ENCODE measurements at places on chromosomes 6 and 20. TPM values are rescaled to one million over a fixed set of nuclear protein-coding genes. Genes with fewer than 3 reads are reported as not detected.

The FAM83B gene
- not detected for total RNA-seq

The MPC1 gene
- total RNA-seq, result 29.8 TPM

DNA sequence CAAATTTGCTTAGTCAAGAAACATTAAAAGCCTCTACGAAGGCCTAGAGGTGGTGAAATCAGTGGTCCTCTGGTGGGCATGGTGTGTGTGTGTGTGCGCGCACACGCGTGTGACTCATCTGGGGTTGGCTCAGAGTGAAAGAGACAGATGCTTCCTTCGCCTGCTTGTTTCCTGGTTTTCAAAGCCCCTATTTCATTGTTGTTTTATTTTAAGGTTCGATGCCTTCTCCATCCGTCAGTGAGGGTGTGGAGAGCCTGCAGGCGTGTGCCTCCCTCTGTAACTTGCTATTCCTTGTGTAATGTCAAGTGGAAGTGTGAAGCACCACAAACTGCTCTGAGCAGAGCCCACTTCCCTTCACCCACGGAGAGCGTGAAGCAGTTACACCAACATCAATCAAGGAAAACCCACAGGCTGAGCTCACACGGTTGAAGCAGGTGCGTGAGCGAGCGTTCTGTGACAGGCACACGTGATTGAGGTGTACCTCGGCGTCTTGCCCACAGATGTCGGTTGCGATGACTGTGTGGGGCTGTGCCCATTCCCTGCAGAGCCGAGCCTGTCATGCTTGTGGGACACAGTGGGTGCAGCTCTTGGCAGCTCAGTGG is 233.9 kb downstream of the PRL start:
- no peaks in the 10 kb centered on the region for H3K4me1 ChIP-seq
- peak overlapping the region; percentile 17 for H3K27ac ChIP-seq
- no peaks in the 10 kb centered on the region for H3K27me3 ChIP-seq
- no peak overlapping the region for H3K4me3 ChIP-seq
- no peaks in the 10 kb centered on the region for H3K36me3 ChIP-seq

DNA sequence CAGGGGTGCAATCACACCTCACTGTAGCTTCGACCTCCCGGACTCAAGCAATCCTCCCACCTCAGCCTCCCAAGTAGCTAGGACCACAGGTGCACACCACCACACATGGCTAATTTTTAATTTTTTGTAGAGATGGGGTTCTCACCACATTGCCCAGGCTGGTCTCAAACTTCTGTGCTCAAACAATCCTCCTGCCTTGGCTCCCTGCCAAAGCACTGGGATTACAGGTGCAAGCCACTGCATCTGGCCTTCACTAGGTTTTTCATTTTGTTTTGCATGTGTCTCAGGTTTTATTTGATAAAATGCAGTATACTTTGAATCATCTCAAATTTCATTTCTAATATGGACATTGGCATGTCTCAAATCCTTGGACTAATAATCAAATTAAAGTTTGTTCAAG is 98.7 kb downstream of the SLC16A10 start:
- no peak overlapping the region for H3K4me3 ChIP-seq
- no peak overlapping the region for H3K27ac ChIP-seq
- no peak for DNase-seq
- no peaks in the 10 kb centered on the region for H3K27me3 ChIP-seq
- no peaks in the 10 kb centered on the region for H3K4me1 ChIP-seq
- H3K36me3 ChIP-seq, result no peaks in the 10 kb centered on the region

DNA sequence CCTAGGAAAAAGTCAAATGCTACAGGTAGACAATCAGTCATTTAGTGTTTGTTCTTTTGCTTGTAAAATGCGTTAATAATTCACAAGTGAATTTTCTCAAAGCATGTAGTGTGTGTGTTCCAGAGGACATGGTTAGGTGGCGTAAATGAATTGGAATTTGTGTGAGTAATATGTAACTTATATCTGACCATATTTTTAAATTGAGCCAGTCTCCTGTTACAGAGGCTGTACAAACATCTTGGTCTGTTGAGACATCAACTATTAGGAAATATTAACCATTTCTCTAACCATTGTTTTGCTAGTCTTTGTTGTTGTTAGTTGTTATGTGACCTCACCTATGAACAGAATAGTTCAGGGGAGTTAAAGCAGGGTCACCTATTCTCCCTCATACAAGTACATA is 22.7 kb downstream of the MCM8 start:
- H3K27me3 ChIP-seq, result no peaks in the 10 kb centered on the region
- no peak overlapping the region for H3K4me3 ChIP-seq
- H3K4me1 ChIP-seq, result no peaks in the 10 kb centered on the region
- no peak for DNase-seq

DNA sequence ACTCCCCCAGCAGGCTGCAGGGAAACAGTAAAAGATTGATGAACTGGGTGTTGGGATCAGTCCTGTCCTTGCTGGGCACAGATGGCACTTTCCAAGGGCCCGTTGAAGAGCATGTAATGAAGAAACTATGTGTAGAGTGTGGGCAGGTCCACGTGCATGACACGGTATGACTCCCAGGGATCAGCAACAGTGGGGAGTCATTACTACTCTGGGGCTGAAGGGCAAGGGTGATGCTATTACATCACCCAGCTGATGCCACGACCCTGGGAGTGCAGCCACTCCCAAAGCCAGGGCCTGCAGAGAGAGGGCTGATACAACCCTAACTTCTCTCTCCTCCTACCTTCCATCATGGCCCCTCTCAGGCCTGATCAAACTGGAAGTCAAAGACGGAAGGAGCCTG is 20.1 kb downstream of the KCNK17 start:
- peaks cover 25% of the 10 kb centered on the region for H3K4me1 ChIP-seq
- no peak overlapping the region for H3K27ac ChIP-seq
- no peak overlapping the region for H3K4me3 ChIP-seq
- no peaks in the 10 kb centered on the region for H3K27me3 ChIP-seq

DNA sequence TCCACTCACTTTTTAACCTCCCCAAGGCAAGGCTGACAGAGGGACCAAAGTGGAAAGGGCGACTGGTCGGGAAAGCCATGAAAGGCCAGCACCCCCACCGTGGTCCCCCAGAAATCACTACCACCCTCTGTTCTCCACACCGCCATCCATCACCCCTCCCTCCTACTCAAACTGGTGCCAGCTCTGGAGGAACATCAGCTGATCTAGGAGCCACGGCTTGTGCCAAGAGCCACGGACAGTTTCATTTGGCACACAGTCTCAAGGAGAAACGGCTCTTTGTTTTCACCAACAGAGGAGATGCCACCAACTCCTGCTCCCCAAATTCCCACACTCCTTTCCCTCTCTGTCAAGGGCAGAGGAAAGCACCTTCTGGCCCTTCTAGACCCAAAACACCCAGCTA is 26.0 kb downstream of the TBC1D7 start:
- peaks cover 5% of the 10 kb centered on the region for H3K36me3 ChIP-seq
- no peaks in the 10 kb centered on the region for H3K27me3 ChIP-seq
- H3K4me3 ChIP-seq, result no peak overlapping the region
- H3K27ac ChIP-seq, result peak overlapping the region; percentile 90
- no peak for DNase-seq

DNA sequence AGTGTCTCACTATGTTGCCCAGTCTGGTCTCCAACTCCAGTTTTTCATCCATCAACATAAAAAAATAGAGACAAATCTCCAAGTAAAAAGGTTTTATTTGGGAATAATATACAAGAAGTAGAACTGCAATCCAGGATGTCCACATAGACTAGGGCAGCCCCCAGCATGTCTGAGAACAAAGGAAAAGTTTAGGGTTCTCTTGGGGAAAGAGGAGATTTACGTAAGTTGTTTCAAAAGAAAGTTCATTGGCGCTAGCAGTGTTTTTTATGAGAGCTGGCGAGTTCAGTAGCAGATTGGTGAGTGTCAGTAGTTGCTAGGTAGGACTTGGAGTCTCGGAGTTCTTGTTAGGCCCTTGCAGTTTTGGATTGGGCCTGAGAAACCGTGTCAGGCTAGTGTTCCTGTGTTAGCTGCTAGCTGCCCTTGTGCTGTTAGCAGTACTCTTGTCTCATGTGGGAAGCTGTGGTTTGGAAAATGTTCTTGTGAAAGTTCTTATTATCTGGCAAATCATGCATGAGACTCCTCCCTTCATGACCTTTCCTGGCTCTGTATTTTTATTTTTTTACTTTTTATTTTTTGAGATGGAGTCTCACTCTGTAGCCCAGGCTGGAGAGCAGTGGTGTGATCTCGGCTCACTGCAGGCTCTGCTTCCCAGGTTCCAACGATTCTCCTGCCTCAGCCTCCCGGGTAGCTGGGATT is 24.7 kb downstream of the TTLL9 start:
- H3K4me3 ChIP-seq, result no peak overlapping the region
- DNase-seq, result peak; percentile 88
- peak overlapping the region; percentile 50 for H3K27ac ChIP-seq
- H3K4me1 ChIP-seq, result no peaks in the 10 kb centered on the region

DNA sequence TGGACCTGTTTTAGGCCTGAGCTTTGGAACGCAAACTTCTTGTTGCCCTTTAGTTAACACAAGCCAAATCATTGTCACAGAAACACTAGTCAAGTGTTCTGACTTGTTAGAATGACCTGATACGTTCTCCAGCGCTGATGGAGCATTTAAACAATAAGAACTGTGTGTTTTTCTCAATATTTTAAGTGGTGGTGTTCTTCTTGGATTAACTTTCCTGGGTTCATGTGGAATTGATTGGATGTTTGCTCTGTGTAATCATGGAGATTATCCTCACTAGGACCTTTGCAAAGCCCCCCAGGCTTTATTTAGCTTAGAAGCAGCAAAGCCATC is 1.6 kb downstream of the LRRC1 start:
- no peaks in the 10 kb centered on the region for H3K4me1 ChIP-seq
- no peaks in the 10 kb centered on the region for H3K36me3 ChIP-seq
- H3K4me3 ChIP-seq, result peak overlapping the region; percentile 64
- H3K27me3 ChIP-seq, result no peaks in the 10 kb centered on the region

DNA sequence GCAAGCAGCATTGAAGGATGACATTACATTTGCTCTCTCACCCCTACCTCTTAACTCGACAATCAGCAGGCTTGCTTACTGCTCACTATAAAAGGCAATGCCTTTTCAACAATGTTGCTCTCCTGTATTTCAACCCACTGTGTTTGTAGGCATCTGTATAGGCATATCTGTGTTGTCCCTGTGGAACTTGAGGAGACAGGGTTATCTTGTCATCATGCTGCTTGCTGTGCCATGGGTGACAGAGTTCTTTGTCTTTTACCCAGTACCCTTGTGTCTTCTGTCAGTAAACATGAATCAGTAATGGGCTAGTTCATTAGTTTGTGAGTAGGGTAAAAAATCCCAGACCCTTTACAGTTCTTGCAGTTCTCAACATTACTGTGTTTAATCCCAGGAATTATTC is 25.2 kb downstream of the PHF3 start:
- no peaks in the 10 kb centered on the region for H3K36me3 ChIP-seq
- no peak for DNase-seq
- H3K4me3 ChIP-seq, result no peak overlapping the region
- H3K27ac ChIP-seq, result no peak overlapping the region

GRCh38 chr6:4401408-4402368 is 266.3 kb upstream of the ECI2 start:
- H3K4me3 ChIP-seq, result no peak overlapping the region
- H3K27me3 ChIP-seq, result no peaks in the 10 kb centered on the region
- no peaks in the 10 kb centered on the region for H3K4me1 ChIP-seq
- peak overlapping the region; percentile 83 for H3K27ac ChIP-seq
- no peaks in the 10 kb centered on the region for H3K36me3 ChIP-seq

DNA sequence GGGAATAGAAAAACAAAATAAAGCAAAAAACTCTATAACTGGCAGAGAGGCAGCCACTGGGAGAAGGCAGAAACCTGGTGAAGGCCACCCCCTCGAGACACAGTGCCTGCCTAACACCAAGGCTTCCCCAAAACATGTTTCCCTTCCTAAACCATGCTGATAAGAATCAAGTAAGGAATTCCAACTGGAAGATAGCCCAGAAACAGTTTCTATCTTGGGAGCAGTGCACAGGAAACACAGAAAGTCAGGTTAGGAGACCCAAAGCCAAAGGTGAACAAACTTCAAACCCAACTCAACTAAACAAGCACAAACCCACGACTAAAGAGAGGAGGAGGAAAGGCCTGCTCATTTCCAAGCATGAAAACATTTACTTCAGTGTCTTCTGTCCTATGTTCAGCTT is 433.7 kb upstream of the RGS17 start:
- no peaks in the 10 kb centered on the region for H3K4me1 ChIP-seq
- no peak for DNase-seq
- H3K4me3 ChIP-seq, result no peak overlapping the region

DNA sequence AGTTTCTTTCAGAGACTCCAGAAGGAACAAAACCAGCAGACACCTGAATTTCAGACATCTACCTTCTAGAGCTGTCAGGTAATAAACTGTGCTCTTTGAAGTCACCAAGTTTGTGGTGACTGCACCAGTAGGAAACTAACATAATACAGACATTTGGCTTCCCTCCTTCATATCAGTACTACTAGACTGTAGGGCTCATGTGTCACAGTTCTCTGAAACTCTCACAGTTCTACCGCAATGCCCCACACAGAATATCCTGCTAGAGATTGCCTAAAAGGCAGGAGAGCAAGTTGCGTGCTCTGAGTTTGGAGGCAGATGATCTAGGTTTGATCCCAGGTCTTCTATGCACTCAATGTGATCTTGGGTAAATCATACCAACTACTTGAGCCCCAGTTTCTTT is 205.0 kb upstream of the LRFN2 start:
- no peaks in the 10 kb centered on the region for H3K4me1 ChIP-seq
- no peaks in the 10 kb centered on the region for H3K36me3 ChIP-seq
- H3K27me3 ChIP-seq, result no peaks in the 10 kb centered on the region
- no peak overlapping the region for H3K27ac ChIP-seq
- DNase-seq, result no peak

DNA sequence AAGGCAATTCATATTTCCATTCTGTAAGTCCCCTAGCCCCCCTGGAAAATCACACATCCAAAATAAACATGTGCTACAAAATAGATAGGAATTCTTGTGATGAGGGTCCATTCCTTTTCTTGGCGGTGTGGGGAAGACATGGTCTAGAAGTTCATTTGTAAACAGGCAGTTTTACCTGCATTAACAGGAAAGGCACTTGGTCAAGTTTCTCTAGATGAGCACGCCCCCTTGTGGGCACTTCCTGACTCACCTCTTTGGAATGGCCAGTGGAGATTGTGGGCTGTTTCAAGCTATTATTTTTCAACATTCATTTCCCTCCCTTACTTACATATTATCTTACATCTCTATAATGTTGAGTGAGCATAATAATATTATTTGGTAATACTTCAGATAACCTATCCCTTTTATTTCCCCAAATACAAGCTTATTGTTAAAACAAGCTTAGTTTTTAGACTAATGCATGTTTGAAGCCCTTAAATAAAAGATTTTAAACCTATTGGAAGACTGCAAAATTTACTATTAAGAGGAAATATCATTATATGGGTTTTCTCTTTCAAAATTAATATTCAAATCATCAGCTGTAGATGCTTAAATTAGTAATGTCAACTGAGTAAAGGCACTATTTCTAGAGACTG is 92.1 kb downstream of the TASP1 start:
- peaks cover 15% of the 10 kb centered on the region for H3K4me1 ChIP-seq
- no peaks in the 10 kb centered on the region for H3K27me3 ChIP-seq
- H3K36me3 ChIP-seq, result no peaks in the 10 kb centered on the region
- peak; percentile 94 for DNase-seq

Measured in tibial nerve (tissue), 4 donors.